Fibroblast of skin of abdomen (primary cell): ENCODE measurements at places on chromosomes 5 and 9.

DNA sequence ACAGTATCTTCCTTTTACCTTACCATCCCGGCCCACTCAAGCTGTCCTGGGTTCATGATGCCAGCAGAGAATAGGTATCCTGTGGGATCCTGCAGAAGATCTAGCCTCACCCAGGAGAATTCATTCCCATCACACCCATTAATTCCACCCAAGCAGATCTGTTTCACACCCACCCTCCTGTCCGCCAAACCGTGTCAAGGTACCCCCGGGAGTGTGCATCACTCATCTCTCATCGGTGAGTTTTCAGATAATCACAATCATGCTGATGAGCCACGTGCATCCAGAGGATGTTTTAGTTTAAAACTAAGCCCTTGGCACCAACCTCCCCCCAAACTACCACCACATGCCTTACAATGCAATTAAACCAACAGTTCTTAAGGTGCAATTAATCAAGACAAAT, 18.8 kb downstream of the ANKH start:
- no peak for DNase-seq

GRCh38 chr9:83431101-83432060, 106.8 kb downstream of the FRMD3 start:
- no peak for DNase-seq

GRCh38 chr5:158886086-158886485, 213.6 kb downstream of the EBF1 start:
- DNase-seq: peak; percentile 92

DNA sequence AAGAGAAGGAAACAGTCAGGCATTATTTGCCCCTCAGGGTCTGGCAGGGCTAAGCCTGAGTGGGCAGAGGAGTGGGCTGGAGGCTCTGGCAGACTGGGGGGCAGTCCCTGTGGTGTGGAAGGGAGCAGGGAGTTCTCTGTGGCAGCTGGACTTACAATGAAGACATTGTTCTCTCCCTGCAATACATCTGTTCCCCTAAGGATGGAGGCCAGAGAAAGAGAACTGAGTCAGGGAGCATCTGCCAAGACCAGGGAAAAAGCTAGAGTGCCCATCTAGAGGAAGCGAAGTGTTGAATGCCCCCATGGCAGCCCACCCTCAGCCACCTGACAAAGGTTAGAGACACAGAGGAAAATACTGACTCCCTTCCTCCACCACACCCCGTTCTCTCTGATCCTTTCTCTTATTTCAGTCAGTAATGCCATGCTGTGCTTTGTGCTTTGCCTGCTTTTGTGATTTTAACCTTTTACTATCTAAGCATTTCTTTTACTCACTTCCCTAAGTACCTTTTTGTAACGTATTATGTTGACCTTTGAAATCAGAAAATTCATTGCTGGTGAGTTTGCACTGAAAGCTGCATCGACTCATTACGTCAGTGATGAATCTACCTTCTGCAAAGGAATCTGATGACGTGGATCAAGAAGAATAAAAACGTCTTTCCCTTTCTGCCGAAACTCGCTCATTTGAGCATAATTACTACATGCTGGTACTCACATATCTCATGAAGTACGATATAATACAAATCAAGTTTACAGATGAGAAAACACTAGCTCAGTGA, 76.0 kb downstream of the ACTL7B start:
- DNase-seq: no peak

- DNase-seq: no peak
These were observed 20.2 kb upstream of the SMIM15 start for GRCh38 chr5:61182449-61182848.
